ENCODE measurements at places on chromosomes 1 and 21.
A peak's percentile ranks its signal among the peaks of the same experiment; 100 is the strongest.

DNA sequence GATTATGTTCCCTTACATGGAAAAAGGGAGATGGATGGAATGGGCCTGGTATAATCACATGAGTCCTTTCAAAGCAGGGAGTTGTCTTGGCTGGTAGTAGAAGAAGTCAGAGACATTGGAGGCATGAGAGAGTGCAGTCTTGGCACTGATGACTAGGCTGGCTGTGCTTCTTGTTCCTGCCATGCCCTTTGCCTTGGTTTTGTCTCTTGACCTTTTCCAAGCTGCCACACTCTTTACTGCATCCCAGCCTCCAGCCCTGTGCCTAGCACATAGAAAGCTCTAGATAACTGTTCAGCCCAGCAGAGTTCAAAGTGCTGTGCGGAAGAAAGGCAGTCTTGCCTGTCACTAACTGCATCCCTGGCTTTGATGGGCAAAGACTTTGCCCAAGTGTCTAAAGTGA is 412.6 kb downstream of the PRDM2 start:
- DNase-seq: no peak

- no peak for DNase-seq
Measured at GRCh38 chr1:182308826-182309225, 82.8 kb downstream of the GLUL start.

- no peak for DNase-seq
Measured at GRCh38 chr1:239125893-239126292, 260.5 kb upstream of the CHRM3 start.

- peak; percentile 62 for DNase-seq
Measured at GRCh38 chr1:3319874-3320245, 134.6 kb upstream of the ARHGEF16 start.

GRCh38 chr21:37558676-37559211 is 192.2 kb downstream of the DYRK1A start:
- DNase-seq: no peak

DNA sequence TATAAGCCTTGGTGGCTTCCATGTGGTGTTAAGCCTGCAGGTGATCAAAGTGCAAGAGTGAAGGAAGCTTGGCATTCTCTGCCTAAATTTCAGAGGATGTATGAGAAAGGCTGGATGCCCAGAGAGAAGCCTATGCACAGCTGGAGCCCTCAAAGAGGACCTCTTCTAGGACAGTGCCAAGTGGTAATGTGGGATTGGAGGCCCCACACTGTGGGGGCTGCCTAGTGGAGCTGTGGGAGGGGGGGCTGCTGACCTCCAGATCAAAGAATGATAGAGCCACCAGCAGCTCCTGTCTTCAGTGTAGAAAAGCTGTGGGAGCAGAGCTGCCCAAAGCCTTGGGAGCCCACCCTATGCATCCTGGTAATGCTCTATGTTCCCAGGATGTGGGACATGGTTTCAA is 1512.7 kb upstream of the TPTE start:
- DNase-seq: no peak

DNA sequence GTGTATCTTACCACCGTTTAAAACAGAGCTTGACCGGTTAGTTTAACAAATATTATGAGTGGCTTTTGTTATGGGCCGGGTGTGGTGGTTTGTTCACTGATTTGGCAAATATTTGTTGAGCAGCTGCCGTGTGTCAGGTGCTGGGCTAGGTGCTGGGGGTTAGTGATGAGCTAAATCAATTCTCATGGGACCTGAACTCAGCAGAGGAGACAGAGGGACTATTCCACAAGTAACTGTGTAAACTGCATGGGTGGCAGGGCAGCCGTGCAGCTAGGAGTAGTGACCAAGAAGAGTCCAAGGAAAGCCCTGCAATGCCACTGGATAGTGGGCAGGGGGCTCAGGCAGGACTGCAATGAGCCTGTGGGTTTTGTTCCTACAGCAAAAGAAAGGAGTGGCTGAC is 11.2 kb upstream of the C2CD2 start:
- no peak for DNase-seq

GRCh38 chr1:117107364-117107763 is 14.2 kb downstream of the TRIM45 start:
- no peak for DNase-seq

DNA sequence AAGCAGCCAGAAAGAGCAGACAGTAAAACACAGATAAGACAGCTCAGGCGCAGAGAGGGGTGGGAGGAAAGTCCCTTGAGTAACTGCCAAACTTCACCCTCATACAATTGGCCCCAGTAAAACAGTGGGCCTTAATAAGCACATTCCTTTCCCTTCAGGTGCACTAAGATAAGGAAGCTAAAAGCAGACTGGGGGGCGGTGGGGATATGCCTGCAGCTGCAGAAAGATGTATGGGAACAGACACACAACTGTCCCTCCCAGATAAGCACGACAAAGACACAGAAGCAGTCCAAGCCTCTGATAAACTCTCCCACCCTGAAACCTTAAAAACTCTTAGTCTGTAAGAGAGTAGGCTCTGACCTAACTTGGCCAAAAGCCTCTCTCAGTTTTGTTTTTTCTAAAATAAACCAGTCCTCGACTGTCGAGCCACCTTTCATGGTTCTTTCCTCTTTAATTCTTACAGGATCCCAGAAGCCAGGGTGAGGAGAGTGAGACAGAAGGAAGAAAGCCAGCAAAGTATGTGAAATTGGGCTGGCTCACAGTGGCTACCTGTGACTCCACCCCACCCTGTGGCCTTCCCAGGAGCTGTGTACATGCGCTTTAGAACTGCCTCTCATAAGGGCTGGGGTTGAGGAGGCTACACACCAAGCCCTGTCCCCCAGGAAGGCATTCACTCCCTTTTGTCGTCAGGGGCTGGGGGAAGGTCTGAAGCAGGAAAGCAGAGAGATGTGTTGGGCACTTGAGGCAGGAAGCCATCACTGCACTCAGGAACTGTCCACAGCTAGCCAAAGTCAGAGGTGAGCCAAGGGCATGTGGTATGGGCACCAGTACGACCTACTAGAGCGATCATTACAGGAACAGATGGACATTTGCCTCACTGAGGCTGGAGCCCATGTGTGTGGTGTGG is 4.6 kb downstream of the PGLYRP4 start:
- no peak for DNase-seq

DNA sequence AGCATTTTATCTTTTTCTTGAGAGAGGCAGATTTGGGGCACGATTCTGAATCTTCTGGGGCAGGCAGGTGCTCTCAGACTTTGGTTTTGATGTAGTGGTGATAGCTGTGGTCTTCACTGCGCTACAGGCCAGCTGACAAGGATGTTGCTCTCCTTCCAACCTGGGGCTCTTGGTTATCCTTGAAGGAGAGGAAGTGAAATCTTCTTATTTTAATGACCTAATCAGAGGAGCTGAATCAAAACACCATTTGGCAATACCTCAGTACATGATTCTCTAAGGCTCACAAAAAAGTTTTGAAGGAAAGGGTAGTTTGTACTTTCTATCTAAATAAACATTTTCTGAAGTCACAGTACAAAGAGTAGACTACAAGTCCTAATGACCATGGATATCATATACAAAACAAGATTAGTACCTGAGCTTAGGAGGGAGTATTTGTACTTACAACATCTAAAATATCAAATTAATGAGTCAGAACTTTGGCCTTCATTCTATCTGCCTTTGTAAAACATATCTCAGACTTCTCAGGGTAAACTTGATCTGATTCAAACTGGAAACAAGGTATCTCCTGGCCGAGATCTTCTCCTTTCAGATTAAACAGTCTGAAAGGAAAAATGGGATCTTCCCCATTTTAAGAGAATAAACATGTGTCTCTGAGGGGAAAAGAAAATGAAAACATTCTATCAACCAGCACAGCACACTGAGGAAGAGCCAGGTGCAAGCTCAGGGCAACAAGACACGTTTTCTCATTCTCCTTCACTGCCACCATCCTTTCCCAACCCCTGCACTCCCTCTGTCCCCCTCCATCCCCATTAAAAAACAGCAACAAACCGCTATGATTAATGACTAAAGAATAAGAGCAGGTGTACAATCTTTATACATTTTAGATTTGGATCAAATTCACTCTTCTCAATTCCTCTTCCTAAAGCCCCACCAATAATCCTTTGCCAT is 69.2 kb downstream of the SH3GLB1 start:
- DNase-seq: no peak

DNA sequence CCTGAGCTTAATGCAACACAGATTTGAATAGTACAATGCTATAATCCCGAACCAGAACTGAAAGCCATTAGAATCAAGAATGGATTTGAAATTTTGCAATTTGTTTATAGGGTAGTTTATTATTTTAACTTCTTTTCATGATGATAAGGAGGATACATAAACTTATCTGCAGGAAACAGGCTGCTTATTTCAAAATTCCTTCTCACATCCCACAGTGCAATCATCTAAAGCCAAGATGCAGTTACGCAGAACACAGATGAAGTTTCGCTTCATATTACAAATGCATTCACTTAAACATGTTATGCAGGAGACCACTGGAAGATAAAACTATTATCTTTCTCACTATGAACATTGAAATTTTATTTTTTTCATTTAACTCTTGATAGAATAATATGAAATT is 1019.6 kb downstream of the PLA2G4A start:
- DNase-seq: no peak

DNA sequence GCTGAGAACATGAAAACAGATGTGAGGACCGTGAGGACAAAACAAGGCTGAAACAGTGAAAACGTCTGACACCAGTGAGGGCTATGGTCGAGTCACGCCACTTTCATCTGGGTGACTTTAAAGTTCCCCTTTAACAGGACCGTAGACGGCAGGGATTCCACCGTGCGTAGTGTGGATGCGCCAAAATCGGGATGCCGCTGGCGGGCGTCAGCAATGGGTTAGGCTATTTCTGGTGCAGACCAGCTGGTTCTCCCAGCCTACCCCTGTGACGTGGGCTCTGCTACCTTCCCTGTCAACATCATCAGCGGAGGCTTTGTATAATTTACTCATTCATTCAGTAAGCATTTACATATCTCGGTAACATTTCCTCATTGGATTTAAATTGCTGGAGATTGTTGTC is 246.6 kb upstream of the AJAP1 start:
- no peak for DNase-seq

DNA sequence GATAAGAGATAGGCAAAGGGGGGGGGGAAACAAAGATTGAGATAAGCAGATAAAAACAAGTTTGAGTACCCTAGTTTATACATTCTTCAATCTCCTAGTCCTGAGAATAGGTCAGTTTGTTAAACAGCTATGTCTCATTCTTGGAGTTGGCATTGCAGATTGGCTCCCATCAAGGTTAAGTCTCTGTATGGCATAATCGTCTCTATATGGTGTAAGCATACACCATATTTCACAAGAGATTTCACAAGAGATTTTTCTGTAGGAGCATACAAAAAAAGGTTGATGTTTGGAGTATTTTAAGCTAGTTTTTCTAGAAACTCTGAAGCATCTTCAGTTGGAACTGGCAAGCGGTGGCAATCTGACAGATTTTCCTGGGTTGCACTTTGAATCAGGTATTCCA is 35.8 kb downstream of the NCAM2 start:
- no peak for DNase-seq

- no peak for DNase-seq
Measured at GRCh38 chr1:109864047-109864822, 46.4 kb upstream of the CSF1 start.

DNA sequence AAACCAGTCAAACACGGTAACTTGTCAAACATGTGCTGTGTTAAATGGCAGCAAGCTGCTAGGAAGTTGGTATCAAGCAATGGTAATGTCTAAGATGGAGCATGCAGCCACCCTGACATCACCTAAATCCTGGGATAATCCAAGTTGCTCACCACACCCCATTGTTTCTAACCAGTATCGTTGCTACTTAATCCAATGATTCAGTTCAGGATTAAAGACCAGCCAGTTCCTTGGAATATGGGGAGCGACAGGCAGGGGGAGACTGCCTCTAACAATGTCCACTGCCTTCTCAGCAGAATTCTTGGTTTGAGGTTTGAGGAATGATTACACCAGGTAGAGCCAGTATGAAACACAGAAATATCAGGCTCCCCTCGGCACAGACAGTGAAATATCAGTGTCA is 122.1 kb upstream of the IFFO2 start:
- no peak for DNase-seq

DNA sequence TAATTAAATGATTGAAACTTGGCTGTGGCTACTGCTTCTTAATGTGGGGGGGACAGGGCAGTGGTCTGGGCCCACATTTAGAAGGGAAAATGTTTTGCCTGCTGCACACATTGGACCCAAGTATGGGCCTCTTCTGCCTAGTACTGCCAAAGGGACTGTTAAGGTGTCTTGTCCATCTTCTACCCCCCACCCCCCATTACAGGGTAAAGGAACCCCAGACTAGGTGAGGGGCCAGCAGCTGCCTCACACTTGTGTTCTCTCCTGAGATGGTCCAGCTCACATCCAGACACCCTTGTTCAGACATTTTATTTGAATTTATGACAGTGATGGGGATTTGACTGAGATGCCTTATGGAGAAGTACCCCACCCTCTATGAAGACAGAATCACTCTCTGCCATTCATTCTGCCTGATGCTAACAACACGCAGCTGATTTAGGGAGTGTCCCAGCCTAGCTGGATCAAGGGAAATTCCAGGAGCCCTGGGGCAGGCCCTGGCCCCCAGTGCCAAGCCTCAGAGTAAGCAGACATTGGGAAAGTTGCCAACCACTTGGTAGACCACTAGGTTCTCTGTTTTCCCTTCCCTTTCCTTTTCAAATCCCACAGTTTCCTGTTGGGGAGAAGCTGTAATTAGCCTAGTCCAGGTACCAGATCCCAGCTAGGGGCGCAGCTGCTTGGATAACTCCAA is 42.1 kb downstream of the YARS1 start:
- DNase-seq: no peak

GRCh38 chr1:2528016-2528415 is 1.6 kb upstream of the PANK4 start:
- DNase-seq: no peak

- no peak for DNase-seq
Measured at GRCh38 chr1:19074902-19075721, 118.6 kb upstream of the IFFO2 start.

GRCh38 chr1:245765230-245766000 is 610.6 kb downstream of the KIF26B start:
- DNase-seq: no peak

- DNase-seq: no peak
Measured at GRCh38 chr1:203098914-203099520, 13.2 kb upstream of the MYOG start.

DNA sequence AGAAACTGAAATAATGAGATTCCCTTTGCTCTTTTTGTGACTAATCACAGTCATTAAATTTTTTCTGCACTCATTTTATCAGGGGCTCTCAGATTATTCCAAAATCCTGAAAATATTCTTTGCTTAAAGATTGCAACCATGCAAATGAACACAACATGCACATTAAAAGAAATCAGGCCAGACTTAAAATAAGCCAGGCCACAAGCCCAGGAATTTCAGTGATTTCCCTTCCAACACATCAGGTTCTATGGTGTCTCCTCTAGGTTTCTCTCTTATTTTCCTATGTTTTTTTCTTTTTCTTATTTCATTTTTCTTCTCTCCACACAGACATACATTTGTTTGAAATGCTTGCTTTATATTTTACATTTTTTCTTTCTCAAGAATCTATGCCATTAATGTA is 65.3 kb downstream of the NIBAN1 start:
- DNase-seq: no peak

GRCh38 chr1:205800981-205801703 is 11.9 kb downstream of the SLC41A1 start:
- no peak for DNase-seq

All from GF-D8 (cell line).